ENCODE measurements at places on chromosomes 16 and 17. TPM values are rescaled to one million over a fixed set of nuclear protein-coding genes. Genes with fewer than 3 reads are reported as not detected.

- H3K4me3 ChIP-seq = peak overlapping the region; percentile 57
- H3K27me3 ChIP-seq = no peaks in the 10 kb centered on the region
- H3K36me3 ChIP-seq = no peaks in the 10 kb centered on the region
- H3K27ac ChIP-seq = peak overlapping the region; percentile 90
- no peak for DNase-seq
Measured at GRCh38 chr16:8867932-8868415, 832 bp downstream of the CARHSP1 start.

GRCh38 chr16:47461598-47462266 is 601 bp downstream of the PHKB start:
- peaks cover 34% of the 10 kb centered on the region for H3K4me1 ChIP-seq
- peak overlapping the region; percentile 99 for H3K27ac ChIP-seq
- no peaks in the 10 kb centered on the region for H3K27me3 ChIP-seq

DNA sequence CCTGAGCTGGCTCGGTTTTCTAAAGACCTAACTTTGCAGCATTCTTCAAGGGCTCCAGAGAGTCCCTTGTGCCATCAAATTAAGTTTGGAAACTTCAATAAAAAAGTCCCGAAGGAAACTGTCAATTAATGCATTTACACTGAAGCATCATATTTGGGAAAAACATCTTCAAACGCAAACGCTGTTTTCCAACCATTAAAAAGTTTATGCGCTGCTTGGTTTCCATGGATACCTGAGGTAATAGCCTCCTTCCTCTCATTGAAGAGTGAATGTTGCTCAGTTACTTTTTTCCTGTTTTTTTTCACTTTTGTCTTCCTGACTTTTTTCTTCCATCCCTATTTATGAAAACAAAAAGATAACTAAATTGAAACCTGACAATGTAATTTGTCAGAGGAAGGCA is 399.1 kb downstream of the MAF start:
- H3K4me1 ChIP-seq = no peaks in the 10 kb centered on the region
- no peaks in the 10 kb centered on the region for H3K36me3 ChIP-seq
- no peak overlapping the region for H3K4me3 ChIP-seq
- H3K27me3 ChIP-seq = no peaks in the 10 kb centered on the region
- DNase-seq = no peak

- no peak for DNase-seq
- H3K27ac ChIP-seq = no peak overlapping the region
- H3K4me1 ChIP-seq = peaks cover 10% of the 10 kb centered on the region
- no peak overlapping the region for H3K4me3 ChIP-seq
- H3K27me3 ChIP-seq = no peaks in the 10 kb centered on the region
Measured at GRCh38 chr16:52613508-52613907, 66.6 kb upstream of the TOX3 start.

DNA sequence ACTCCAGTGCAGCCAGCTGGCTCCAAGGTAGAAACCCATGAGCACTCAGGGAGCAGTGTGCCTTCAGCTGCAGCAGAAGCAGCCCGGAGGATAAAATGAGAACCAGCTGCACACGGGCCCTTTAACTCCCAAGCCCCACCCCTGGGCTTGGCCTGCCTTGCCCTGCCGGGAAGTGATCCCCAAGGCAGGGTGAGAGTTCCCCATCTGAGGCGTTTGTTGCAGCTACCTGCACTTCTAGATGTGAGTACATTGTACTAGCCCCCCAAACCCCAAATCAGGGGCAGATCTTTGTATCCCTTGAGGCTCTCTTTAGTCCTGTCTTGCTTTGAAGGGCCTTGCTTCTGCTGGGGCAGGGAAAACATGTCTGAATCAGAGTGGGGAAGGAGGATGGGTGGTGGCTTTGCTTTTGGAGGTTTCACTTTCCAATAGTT is at the start of gene MVP:
TSS of gene MVP (plus strand) at position 192 of the 431 bp plus-strand sequence. CDS start 10,088 bp downstream, outside the sequence.
- DNase-seq = peak; percentile 78
- peak within 1 kb of the TSS; percentile 63 for H3K27ac ChIP-seq
- H3K36me3 ChIP-seq = peaks cover 8% of the 10 kb centered on the region
- H3K27me3 ChIP-seq = no peaks in the 10 kb centered on the region
- peaks cover 36% of the 10 kb centered on the region for H3K4me1 ChIP-seq

DNA sequence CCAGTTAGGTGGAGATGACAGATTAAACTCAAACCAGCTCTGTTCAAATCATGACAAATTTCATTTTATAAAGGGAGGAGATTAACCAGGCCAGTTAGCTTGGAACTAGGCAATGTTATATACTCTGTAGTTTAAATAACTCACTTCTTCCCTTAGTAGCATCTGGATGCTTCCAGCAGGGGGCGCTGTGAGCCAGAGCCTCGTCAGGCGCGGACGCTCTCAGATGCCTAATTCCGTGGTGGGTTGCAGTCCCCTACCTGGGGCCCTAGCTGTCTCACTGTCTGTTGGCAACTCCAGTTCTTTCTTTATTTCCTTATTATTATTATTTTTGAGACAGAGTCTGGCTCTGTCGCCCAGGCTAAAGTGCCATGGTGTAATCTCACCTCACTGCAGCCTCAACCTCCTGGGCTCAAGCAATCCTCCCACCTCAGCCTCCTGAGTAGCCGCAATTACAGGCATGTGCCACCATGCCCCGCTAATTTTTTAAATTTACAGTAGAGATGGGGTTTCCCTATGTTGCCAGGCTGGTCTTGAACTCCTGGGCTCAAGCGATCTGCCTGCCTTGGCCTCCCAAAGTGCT is 17.3 kb upstream of the WFDC1 start:
- no peaks in the 10 kb centered on the region for H3K36me3 ChIP-seq
- no peaks in the 10 kb centered on the region for H3K27me3 ChIP-seq
- no peak overlapping the region for H3K4me3 ChIP-seq
- no peaks in the 10 kb centered on the region for H3K4me1 ChIP-seq
- peak; percentile 40 for DNase-seq

- H3K27ac ChIP-seq = no peak overlapping the region
- H3K27me3 ChIP-seq = no peaks in the 10 kb centered on the region
- no peaks in the 10 kb centered on the region for H3K4me1 ChIP-seq
- no peak for DNase-seq
Measured at GRCh38 chr16:54317101-54317611, 30.6 kb upstream of the IRX3 start.

DNA sequence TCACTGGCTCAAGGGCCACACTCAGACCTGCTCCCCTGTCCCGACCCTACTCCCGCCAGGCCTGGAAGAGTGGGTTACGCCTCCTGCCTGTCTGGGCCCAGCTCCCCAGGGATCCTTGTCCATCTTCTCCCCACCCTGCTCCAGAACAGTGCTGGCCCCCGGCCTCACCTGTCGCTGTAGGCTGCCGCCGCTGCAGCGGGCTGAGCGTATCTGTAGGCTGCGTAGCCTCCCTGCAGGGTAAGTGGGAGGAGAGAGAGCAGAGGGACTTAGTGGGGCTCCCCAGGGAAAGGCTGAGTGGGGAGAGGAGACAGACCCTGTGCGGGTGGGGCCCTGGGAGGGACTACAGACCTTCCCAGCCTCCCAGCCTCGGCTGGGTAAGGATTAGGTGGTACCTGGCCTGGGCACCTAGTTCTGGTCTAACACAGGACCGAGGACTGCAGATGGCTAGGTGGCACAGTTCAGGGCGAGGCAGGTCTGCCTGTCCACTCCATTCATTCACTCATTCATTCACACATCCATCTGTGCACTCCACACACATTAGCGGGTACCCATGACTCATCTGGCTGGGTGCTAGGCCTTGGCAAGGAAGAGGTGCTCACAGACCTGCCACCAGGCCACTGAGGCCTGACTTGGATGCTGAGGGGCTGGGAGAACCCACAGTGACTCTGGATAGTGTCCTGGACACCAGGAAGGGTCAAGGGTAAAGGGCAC is 20.9 kb downstream of the ENGASE start:
- no peak overlapping the region for H3K4me3 ChIP-seq
- DNase-seq = no peak
- H3K36me3 ChIP-seq = no peaks in the 10 kb centered on the region
- no peaks in the 10 kb centered on the region for H3K27me3 ChIP-seq
- H3K4me1 ChIP-seq = no peaks in the 10 kb centered on the region

DNA sequence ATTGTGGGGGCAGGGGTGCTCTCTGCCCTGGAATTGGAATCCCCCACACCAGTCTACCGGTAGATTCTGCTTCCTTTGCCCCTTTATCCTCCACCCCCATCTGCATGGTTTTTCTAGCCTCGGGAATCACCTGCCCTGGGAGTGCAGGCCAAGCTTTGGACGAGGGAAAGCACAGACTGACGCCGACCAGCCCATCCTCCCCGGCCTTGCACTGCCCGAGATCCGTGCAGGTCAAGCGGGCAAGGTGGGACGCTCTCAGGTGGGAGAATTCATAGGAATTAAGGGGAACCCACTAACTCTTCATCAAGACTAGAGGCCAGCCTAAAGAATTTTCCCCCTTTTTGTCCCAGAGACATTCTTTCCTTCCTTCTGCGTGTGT is 9.9 kb upstream of the HOXB13 start:
- no peaks in the 10 kb centered on the region for H3K4me1 ChIP-seq
- H3K27ac ChIP-seq = no peak overlapping the region
- H3K4me3 ChIP-seq = no peak overlapping the region
- H3K36me3 ChIP-seq = no peaks in the 10 kb centered on the region

DNA sequence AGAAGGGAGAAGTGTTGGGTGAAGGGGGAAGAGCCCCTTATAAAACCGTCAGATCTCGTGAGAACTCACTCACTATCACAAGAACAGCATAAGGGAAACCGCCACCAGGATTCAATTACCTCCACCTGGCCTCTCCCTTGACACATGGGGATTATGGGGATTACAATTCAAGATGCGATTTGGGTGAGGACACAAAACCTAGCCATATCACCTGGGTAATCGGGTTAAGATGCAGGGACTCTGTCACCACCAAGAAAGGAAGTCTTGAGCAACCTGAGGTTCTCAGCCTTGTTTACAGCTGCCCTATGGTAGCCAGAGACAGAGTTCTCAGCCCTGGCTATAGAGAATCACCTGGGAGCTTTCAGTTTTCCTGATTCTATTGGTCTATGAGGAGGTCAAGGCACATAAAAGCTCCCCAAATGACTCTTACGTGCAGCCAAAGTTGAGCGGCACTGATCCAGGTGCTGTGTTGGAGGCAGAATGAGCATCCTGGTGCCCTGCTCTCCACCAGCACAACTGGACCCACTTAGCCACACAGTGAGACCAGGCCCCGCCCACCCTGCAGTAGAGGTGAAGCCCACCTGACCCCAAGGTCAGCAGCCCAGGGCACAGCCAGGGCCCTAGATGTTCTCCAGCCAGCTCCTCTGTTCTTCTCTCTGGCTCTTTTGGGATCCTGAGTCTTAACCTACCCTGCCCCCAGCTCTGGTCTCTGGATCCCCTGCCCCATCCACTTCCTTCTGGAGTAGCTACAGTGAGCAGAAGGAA is 138.5 kb upstream of the CDH5 start:
- H3K27ac ChIP-seq = no peak overlapping the region
- no peak overlapping the region for H3K4me3 ChIP-seq
- no peaks in the 10 kb centered on the region for H3K27me3 ChIP-seq
- no peaks in the 10 kb centered on the region for H3K36me3 ChIP-seq
- no peaks in the 10 kb centered on the region for H3K4me1 ChIP-seq
- DNase-seq = no peak

- no peak overlapping the region for H3K4me3 ChIP-seq
- H3K4me1 ChIP-seq = peaks cover 12% of the 10 kb centered on the region
Measured at GRCh38 chr17:50955160-50955559, 89.0 kb upstream of the TOB1 start.

- H3K4me3 ChIP-seq = no peak overlapping the region
- no peak overlapping the region for H3K27ac ChIP-seq
- no peaks in the 10 kb centered on the region for H3K4me1 ChIP-seq
- DNase-seq = no peak
- H3K27me3 ChIP-seq = no peaks in the 10 kb centered on the region
- H3K36me3 ChIP-seq = no peaks in the 10 kb centered on the region
Measured at GRCh38 chr16:81128726-81129524, 32.7 kb upstream of the GCSH start.

DNA sequence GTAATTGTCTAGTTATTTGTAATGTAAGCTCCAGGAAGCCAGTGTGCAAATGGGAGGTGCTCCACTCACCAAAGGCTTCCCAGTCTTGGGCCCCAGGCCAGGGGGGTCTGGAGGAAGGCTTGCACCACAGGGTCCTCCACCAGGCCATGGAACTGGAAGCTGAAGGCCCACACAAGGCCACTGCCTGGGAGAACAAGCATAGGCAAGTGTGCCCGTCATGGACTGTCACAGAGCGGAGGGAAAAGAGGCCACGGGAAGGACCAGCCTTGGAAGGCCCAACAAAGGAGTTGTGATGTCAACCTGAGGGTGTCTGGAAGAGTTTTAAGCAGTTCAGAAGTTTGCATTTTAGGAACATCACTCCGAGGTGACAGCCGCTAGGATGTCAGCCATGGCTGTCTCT is 3.0 kb upstream of the SRRM2 start:
- peaks cover 5% of the 10 kb centered on the region for H3K4me1 ChIP-seq
- H3K27ac ChIP-seq = no peak overlapping the region
- H3K36me3 ChIP-seq = no peaks in the 10 kb centered on the region
- no peak for DNase-seq
- H3K27me3 ChIP-seq = no peaks in the 10 kb centered on the region

DNA sequence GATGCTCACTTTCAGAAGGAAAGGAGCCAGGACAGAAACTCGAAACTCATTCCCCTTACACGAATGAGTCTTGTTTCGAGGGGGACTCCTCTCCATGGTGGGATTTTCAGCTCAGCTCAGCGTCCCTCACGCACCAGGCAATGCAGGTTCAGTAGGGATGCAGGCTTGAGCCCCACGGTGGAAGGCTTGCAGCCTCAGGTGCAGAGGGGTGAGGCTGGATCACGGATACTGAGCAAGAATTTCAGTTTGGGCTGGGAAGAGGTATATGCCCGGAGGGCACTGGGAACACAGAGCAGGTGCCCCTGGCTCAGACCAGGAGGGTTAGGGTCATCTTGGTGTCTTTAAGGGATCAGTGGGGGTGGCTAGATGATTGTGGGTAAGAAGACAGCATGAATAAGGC is 344.9 kb upstream of the TNRC6C start:
- peaks cover 4% of the 10 kb centered on the region for H3K27me3 ChIP-seq
- H3K27ac ChIP-seq = no peak overlapping the region
- DNase-seq = no peak

GRCh38 chr16:3101841-3102470 is 2.9 kb upstream of the ZSCAN10 start:
- peaks cover 8% of the 10 kb centered on the region for H3K4me1 ChIP-seq
- H3K36me3 ChIP-seq = no peaks in the 10 kb centered on the region
- peak overlapping the region; percentile 22 for H3K27ac ChIP-seq

Gene CD79B
- 0.95 TPM for total RNA-seq

Gene HP
- total RNA-seq = 0.69 TPM

Gene CSF3
- total RNA-seq = 0.16 TPM
